ENCODE measurements at places on chromosomes 2 and 18. TPM values are rescaled to one million over a fixed set of nuclear protein-coding genes. Genes with fewer than 3 reads are reported as not detected.

Gene SRSF7
- total RNA-seq: 111 TPM

Gene ASPRV1
- total RNA-seq: 39.5 TPM

Gene NOSTRIN
- 9.4 TPM for total RNA-seq

Gene SUCLG1
- 62.8 TPM for total RNA-seq

Gene SERPINE2
- 32.9 TPM for total RNA-seq

Gene BBS5
- total RNA-seq: 10.6 TPM

Gene COL4A4
- total RNA-seq: 0.30 TPM

Gene FAM110C
- total RNA-seq: 3.6 TPM

Gene CLEC4F
- total RNA-seq: 0.10 TPM

Gene INHBB
- 7.1 TPM for total RNA-seq

Gene MC2R
- not detected for total RNA-seq

DNA sequence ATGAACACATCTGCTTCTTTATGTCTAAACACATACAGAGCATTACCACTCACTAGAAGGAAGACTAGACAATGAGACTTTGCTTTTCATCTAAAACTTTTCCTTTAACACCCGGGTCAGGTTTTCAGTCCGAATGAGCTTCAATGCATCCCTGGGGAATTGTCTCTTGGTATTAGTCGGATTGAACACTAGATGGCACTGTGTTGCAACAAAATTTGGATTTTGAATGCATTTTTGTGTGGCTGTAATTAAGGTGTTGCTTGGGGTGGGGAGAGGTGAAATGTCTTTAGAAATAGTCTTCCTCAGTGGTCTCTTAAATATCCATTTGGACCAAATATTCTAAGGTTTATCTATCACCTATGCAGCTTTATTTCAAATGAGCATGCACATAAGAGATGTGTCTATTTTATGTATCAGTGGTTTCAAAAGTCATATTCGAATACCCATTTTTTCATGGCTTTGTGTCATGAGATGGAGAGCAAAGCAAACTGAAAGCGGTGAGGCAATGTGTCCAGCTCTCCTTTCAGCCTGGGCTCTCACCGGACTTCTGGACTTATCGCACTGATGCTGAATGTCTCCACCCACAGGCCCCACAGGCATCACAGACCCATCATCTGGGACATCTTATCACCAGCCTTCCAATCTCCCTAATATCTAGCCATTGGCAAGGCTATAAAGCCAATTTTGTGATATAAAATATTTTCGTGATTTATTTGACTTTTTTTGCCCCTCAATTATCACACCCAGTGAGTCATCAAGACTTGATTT is 510.3 kb downstream of the RNF144A start:
- peak; percentile 61 for DNase-seq

DNA sequence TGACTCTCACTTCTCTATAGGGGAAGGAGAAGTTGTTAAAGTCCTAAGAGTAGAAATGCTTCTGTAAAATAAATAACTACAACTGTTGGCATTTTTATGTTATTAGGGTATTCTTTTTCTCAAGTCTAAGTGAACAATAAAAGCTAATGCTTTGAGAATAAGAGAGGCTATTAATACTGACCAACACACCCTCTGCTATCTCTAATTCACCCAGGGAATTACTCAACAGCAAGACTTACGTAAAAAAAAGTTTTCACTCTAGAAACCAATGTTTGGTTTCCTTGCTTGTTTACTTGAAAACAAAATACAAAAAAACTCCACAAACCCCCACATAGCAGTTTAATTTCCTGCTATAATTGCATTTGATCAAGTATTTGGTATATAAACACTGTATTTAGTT is 25.2 kb downstream of the CHN1 start:
- DNase-seq: no peak

- DNase-seq: no peak
These were observed 123.7 kb downstream of the MYO3B start for GRCh38 chr2:170301626-170302025.

- DNase-seq: no peak
These were observed 124.1 kb upstream of the KLHL14 start for GRCh38 chr18:32896776-32897547.

DNA sequence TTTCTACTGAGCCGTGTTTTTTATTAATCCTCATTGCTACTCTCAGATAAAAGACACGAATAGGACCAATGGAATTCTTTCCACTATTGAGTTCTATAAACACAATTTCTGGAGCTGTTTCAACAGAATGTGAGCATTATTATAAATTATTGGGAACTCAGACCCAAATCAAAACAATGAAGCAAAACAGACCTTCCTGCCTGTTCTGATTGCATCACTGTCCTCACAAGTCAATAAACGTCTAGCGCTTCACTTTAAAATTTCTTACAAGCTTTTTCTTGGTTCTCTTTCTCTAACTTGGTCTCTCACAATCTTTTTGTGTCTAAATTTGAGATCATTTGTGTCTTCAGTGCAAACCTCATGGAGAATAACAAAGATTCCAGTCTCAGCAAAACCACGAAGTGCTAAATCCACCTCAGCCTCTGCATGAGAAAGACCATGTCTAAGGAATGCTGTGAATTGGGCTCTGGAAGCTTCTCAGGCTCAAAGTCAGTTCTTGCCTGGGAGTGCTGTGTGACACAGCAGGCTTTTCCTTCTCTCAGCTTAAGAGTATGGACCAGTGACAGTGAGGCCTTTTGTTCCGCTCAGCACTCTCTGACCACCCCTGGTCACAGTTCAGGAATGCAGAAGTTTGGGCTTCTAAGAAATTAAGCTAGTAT is 22.8 kb downstream of the ARHGAP28 start:
- peak; percentile 79 for DNase-seq

GRCh38 chr18:7037470-7037869 is 80.1 kb downstream of the LAMA1 start:
- no peak for DNase-seq

GRCh38 chr2:209592106-209592505 is 168.3 kb downstream of the MAP2 start:
- no peak for DNase-seq

GRCh38 chr2:235160281-235160810 is 208.5 kb downstream of the SH3BP4 start:
- DNase-seq: no peak

DNA sequence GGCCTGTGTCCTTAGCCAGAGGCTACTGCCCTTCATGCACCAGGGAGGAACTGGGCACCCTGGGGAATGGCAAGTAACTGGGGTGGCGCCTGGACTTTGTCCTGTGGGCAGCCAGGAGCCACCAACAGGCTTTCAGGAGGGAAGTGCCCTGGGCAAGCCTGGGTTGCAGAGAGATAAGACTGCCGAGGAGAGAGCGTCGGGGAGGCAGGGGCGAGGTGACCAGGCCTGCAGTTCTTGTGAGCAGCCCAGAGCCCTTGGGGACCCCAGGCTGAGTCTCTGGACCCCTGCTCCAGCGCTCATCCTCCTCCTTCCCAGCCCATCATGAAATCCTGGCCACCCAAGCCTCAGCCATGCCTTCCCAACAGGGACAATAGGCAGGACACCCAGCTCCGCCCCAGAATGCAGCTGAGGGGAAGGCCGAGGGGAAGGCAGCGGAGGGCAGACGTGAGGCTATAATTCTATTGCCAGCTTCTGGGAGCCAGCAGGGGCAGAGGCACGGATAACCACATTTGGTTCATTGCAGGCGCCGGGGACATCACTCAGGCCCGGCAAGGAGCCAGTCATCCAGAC is 25.1 kb downstream of the ADRA2B start:
- no peak for DNase-seq

DNA sequence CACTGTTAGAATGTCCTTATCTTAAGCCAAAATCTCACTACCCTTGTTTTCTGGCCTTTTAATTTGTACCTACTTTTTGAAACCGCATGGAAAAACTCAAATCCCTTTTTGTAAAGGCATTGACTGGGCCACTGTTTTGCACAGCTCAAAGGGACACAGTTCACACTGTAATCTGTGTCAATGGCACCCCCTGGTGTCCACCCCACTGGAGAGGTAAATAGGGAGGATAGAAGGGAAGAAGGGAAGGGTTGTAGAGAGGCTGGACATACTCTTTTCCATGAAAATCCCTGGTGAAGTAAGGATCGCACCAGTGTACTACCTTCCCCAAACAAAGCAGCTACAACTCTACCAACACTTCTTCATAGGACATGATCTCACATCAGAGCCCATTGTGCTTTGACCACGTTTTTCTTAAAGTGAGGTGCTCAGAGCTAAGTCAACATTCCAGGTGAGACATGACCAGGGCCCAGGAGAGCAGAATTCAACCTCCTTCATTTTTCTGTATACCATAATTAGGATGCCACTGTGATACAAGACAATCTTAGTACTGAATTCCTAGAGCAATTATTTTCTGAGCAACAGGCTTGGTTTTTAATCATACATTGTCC is 92.4 kb upstream of the RMDN2 start:
- DNase-seq: peak; percentile 70

DNA sequence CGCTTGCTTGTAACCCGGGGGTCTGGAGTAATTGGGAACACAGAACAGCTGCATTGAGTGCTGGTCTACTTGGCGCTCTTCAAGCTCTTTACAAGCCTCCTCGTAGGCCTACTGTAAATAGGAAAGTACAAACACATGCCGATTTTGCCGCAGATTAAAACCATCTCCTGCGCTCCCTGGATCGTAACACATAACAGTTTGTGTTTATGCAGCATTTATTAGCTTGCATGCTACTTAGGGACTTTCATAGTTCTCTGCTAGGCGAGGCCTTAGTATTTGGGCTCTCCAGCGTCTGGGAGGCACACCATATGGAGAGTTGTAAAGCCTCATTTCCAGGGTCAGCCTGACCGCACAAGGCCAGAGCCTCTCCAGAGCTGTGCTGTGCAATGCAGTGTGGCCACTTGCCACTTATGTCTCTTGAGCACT is 84.0 kb upstream of the HAAO start:
- peak; percentile 92 for DNase-seq

- no peak for DNase-seq
These were observed 141.0 kb upstream of the RAB12 start for GRCh38 chr18:8468191-8468590.

GRCh38 chr18:79848294-79848578 is 50.5 kb downstream of the KCNG2 start:
- DNase-seq: no peak

- DNase-seq: no peak
These were observed 469.4 kb downstream of the DLGAP1 start for GRCh38 chr18:3985664-3986063.

GRCh38 chr2:20570249-20570648 is 80.6 kb downstream of the HS1BP3 start:
- DNase-seq: no peak

DNA sequence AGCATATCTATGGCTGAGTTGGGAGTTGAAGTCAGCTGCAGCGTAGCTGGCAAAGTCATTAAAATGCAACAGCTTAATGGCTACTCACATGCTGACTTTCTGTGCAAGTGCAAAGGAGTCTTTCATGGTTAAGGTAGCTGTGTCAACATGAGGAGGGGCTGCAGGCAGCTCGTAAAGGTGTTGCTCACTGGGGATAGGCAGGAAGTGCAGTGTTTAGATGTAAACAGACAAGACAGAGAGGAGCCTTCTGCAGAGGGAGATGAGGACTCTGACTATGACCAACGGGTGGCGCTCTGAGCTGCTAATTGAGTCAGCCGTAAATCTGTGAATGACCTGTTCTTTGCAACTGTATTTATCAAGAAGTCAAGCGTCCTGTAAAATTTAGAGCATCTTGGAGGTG is 22.3 kb upstream of the CAVIN2 start:
- DNase-seq: no peak

GRCh38 chr2:72848436-72849137 is 22.8 kb upstream of the EXOC6B start:
- DNase-seq: no peak

GRCh38 chr2:118881490-118882129 is 34.2 kb upstream of the EN1 start:
- no peak for DNase-seq

GRCh38 chr2:112712903-112713584 is 7.8 kb upstream of the NT5DC4 start:
- no peak for DNase-seq

GRCh38 chr2:198117406-198118041 is 313.1 kb downstream of the PLCL1 start:
- DNase-seq: no peak

DNA sequence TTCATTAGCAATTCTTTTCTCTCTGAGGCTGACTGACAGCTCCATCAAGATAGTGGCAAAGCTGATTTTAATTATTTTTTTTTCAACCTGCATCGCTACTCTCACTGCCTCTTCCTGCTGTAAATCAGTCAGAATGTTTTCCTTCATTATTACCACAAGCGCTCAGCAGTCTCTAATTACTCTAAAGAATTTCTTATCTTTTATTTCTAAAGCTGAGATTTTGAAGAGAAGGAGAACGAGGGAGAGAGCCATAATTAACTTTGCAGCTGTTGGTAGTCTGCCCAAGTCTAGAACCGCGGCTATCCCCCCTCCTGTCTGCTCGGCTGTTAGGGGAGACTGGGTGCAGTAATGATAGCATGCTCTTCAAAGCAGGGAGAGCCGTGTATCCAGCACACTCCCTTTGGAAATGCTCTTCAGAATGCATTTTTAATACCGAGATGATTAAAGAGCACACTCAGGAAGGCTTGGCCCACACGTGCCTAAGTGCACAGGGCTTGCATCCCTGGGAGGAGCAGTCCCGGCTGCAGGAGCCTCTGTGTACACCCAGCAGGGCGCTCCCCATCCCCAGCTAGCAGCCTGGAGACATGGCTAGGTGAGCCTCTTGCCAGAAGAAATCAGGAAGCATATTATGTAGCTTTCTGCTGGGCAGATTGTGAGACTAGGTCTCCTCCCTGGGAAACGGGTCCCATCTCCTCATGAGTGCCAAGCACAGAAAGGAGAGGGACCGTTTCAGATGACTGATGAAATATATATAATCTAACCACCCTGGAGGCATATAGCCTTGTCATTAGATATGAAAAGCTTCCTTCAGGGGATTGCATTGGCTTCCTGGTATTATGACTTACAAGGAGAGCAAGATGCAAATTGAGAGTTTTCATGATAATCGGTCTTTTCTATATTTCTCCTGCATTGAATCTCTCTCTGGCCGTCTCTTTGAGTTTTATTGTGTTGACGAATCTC is 555.2 kb downstream of the CMPK2 start:
- no peak for DNase-seq

DNA sequence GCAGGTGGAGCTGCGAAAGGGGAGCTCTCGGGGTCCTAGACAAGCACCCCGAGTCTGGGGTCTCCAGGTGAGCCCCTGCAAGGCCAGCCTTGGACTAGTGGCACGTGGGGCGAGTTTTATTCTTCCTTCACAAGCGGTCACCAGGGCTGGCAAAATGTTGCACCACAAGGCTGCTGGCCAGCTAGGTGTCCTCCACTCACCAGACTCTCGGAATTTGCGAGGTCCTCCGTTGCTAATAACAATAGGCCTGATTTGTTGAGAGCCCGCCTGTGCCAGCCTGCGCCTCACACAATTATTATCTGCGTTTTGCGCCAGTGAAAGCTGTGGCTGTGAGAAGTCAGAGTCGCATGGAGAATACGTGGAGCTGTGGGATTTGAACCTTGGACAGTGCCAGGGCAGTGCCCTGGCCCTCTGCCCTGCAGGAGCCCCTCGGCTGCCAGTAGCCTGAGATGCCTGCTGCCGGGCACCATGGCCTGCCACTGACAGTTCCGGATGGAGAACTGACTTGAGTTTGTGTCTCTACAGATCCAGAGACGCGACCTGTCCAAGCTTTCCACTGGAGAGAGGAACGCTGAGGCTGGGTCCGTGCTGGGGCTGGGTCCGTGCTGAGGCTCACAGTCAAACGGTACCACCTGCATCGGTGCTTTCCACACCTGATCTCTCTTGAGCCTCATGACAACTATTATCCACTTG is 77.6 kb upstream of the ODC1 start:
- DNase-seq: no peak

- no peak for DNase-seq
These were observed 14.2 kb downstream of the NIFK start for GRCh38 chr2:121722479-121722878.

GRCh38 chr18:24502667-24503523 is 42.5 kb downstream of the HRH4 start:
- DNase-seq: no peak

GRCh38 chr2:189143925-189144324 is 35.6 kb downstream of the COL5A2 start:
- peak; percentile 93 for DNase-seq
